Upper lobe of right lung (tissue), 1 donor: ENCODE measurements at places on chromosomes 5 and 9. TPM values are rescaled to one million over a fixed set of nuclear protein-coding genes. Genes with fewer than 3 reads are reported as not detected.
A peak's percentile ranks its signal among the peaks of the same experiment; 100 is the strongest.

DNA sequence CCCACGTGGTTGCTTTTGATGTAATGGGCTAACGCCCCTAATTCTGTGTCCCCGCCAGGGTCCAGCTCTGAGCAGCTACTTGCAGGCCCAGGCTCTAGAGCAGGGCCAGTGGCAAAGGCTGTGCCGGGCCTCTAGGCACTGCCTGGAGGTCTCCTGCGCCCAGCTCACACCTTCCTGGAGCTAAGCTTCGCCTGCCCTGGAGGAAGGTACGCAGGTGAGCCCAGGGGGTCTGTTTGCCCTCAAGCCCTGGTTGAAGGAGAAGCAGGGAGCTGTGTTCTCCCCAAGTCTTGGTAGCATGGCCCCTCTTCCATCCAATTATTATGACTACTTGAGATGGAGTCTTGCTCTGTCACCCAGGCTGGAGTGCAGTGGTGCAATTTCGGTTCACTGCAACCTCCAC is 5.2 kb upstream of the LMX1B start:
- peaks cover 72% of the 10 kb centered on the region for H3K27me3 ChIP-seq
- peaks cover 25% of the 10 kb centered on the region for H3K4me1 ChIP-seq
- H3K4me3 ChIP-seq = no peak overlapping the region
- no peak overlapping the region for H3K27ac ChIP-seq

DNA sequence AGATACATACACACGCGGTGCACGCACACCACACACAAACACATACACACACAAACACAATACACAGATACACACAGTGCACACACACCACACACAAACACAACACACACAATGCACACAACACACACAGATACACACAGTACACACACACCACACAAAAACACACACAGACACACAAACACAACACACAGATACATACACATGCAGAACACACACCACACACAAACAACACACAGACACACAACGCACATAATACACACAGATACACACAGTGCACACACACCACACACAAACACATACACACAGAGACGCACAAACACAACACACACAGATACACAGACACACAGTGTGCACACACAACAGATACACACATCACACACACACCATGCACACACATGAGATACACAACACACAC is 5.9 kb upstream of the CCDC187 start:
- peaks cover 13% of the 10 kb centered on the region for H3K27me3 ChIP-seq
- no peak overlapping the region for H3K4me3 ChIP-seq
- no peaks in the 10 kb centered on the region for H3K4me1 ChIP-seq
- H3K27ac ChIP-seq = no peak overlapping the region
- DNase-seq = no peak

GRCh38 chr5:124631874-124632550 is 114.4 kb downstream of the ZNF608 start:
- H3K4me1 ChIP-seq = no peaks in the 10 kb centered on the region
- no peak overlapping the region for H3K27ac ChIP-seq
- H3K4me3 ChIP-seq = no peak overlapping the region
- no peak for DNase-seq

GRCh38 chr9:27212191-27212590 is 84.8 kb downstream of the EQTN start:
- no peaks in the 10 kb centered on the region for H3K27me3 ChIP-seq
- no peak overlapping the region for H3K4me3 ChIP-seq

GRCh38 chr5:151022511-151023018 is 2.2 kb downstream of the GPX3 start:
- DNase-seq = no peak
- peak overlapping the region; percentile 97 for H3K27ac ChIP-seq
- no peaks in the 10 kb centered on the region for H3K27me3 ChIP-seq

- H3K4me1 ChIP-seq = peaks cover 27% of the 10 kb centered on the region
- DNase-seq = no peak
- H3K4me3 ChIP-seq = no peak overlapping the region
- peaks cover 69% of the 10 kb centered on the region for H3K36me3 ChIP-seq
- no peak overlapping the region for H3K27ac ChIP-seq
Observed at GRCh38 chr9:127447416-127448111, 3.6 kb downstream of the RPL12 start.

- DNase-seq = no peak
- H3K27me3 ChIP-seq = peaks cover 3% of the 10 kb centered on the region
- H3K4me3 ChIP-seq = no peak overlapping the region
- no peaks in the 10 kb centered on the region for H3K36me3 ChIP-seq
Observed at GRCh38 chr5:38297830-38298608, 39.7 kb downstream of the EGFLAM start.

DNA sequence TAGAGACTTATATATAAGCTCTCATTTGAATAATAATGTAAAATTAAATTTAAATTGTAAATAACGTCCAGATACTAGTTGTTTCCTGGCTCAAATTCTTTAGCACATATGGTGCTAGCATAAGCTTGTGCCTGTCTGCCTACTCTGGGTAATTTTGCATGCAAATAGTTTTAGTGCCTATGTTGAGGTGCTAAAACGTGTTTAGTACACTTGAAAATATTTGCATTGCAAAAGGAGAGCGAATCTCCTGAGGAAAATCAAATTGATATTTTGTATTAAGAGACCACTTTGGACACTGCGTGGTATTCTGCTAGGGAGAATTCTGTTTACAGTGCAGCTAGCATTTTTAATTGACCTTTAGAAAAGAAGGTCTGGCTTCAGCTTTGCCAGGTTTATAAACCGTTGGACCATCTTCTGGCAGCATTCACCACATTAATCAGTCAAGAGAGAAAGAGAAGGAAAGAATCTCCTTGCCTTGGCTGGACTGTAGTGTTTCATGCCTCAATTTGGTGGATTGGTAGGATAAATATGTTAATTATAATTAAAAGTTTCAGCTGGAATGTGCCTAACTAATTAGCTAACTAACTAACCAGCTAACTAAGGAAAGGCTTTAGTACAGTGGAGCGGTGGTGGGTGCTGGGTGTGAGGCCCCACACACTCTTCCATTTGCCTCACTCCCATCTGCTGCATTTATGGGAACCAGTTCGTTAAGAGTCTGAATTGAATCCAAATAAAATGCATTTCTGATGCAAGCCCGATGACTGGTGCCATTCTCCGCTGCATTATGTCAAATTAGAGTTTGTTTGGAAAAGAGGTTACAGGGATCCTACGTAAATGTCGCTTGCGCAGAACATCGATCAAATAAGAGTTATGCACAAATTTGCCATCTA is 150.1 kb upstream of the MPDZ start:
- no peaks in the 10 kb centered on the region for H3K4me1 ChIP-seq
- no peak overlapping the region for H3K4me3 ChIP-seq
- H3K27ac ChIP-seq = no peak overlapping the region
- no peaks in the 10 kb centered on the region for H3K36me3 ChIP-seq
- no peaks in the 10 kb centered on the region for H3K27me3 ChIP-seq

GRCh38 chr5:40962207-40962955 is 53.1 kb downstream of the C7 start:
- no peak overlapping the region for H3K27ac ChIP-seq
- H3K36me3 ChIP-seq = peaks cover 14% of the 10 kb centered on the region
- no peaks in the 10 kb centered on the region for H3K27me3 ChIP-seq
- H3K4me3 ChIP-seq = no peak overlapping the region

DNA sequence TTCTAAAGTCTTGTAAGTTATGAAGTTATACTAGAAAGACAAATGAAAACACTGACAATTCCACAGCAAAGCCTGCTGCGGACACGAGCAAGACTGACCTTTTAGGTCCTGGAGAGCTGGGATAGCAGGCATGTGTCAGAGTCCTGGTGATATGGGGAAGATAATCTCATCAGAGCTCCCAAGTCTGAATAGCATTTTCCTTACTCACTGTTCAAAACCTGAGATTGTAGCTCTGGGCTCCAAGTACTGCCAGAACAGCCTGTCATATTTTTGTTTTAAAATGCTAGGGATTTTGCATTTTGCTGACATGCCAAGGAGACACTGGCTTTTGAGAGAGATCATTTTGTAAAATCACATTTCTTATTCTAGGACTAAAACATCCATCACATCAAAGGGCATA is 90.1 kb downstream of the DRD1 start:
- H3K4me1 ChIP-seq = no peaks in the 10 kb centered on the region
- no peak for DNase-seq
- H3K27ac ChIP-seq = no peak overlapping the region
- H3K27me3 ChIP-seq = no peaks in the 10 kb centered on the region
- no peak overlapping the region for H3K4me3 ChIP-seq

GRCh38 chr9:33464045-33464636 is 9.6 kb downstream of the NOL6 start:
- H3K4me1 ChIP-seq = no peaks in the 10 kb centered on the region
- H3K4me3 ChIP-seq = no peak overlapping the region
- DNase-seq = no peak

- H3K27me3 ChIP-seq = peaks cover 6% of the 10 kb centered on the region
- no peaks in the 10 kb centered on the region for H3K36me3 ChIP-seq
- no peak overlapping the region for H3K27ac ChIP-seq
- no peaks in the 10 kb centered on the region for H3K4me1 ChIP-seq
- no peak overlapping the region for H3K4me3 ChIP-seq
Observed at GRCh38 chr5:180776376-180776775, 26.2 kb downstream of the MGAT1 start.

- H3K36me3 ChIP-seq = peaks cover 20% of the 10 kb centered on the region
- no peaks in the 10 kb centered on the region for H3K4me1 ChIP-seq
- H3K27me3 ChIP-seq = no peaks in the 10 kb centered on the region
- no peak for DNase-seq
- no peak overlapping the region for H3K4me3 ChIP-seq
- H3K27ac ChIP-seq = no peak overlapping the region
Observed at GRCh38 chr9:132066511-132066910, 13.2 kb downstream of the MED27 start.

DNA sequence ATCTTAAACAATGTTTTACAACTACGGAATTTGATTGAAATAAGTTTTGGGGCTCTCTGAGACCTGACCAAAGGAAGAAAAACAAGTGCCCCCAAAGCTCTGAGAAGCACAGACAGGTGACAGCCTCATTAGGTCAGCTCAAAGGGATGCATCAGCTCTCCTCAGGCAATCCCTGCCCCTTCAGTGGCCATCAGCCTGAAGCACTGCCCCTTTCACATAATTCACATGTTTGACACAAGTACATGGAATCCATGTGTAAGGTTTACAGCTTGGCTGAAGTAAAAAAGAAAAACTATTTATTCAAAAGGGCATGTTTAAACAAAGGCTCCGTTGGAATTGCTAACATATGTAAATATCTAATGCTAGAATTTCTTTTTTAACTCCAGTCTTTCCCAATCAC is 56.3 kb downstream of the TSSK1B start:
- peaks cover 6% of the 10 kb centered on the region for H3K4me1 ChIP-seq
- no peak overlapping the region for H3K27ac ChIP-seq
- H3K27me3 ChIP-seq = no peaks in the 10 kb centered on the region

DNA sequence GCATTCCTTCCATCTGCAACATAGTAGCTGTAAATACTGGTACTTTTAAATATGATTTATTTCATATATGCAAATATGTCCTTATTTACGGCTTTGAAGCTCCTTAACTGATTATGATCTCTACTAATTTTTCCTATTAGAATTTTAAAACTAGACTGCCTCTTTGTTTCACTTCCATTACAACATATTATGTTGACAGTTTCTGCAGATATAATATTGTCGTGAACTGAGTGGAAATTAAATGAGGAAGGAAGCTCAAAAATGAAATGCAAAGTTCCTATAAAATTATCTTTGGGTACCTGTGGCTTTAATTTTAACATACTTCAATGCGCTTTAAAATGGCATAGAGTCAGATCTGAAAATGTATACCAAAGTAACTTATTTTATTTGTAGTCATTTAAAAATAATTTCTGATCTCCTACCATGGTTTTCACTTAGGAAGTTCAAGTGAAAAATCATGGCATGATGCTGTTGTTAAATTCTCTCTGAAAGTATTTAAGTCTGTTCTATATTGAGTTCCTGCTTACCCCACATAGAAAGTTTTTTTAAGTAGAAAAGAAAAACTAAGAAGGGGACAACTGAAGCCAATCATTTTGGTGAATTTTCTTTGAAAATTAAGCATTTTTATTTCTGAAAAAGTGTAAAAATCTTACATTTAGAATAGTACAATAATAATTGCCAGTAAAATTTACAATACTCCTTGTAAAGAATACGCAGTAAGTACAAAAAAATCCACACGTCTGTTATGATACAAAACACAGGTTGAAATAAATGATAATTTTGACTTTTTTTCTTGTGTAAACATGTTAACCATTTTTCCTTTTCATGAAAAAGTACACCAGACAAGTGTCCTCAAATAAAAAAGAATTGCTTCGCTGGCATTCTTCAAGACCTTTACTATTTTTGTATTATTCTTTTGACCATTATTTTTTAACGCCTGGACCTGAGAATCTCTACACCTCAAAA is 2.6 kb downstream of the FOXD1 start:
- peaks cover 9% of the 10 kb centered on the region for H3K4me1 ChIP-seq
- peaks cover 85% of the 10 kb centered on the region for H3K27me3 ChIP-seq
- H3K27ac ChIP-seq = no peak overlapping the region
- H3K36me3 ChIP-seq = no peaks in the 10 kb centered on the region
- DNase-seq = no peak
- peak overlapping the region; percentile 29 for H3K4me3 ChIP-seq

- no peaks in the 10 kb centered on the region for H3K4me1 ChIP-seq
- H3K27me3 ChIP-seq = no peaks in the 10 kb centered on the region
- no peak overlapping the region for H3K4me3 ChIP-seq
- no peaks in the 10 kb centered on the region for H3K36me3 ChIP-seq
- H3K27ac ChIP-seq = no peak overlapping the region
Observed at GRCh38 chr5:175393897-175394296, 50.1 kb downstream of the DRD1 start.

DNA sequence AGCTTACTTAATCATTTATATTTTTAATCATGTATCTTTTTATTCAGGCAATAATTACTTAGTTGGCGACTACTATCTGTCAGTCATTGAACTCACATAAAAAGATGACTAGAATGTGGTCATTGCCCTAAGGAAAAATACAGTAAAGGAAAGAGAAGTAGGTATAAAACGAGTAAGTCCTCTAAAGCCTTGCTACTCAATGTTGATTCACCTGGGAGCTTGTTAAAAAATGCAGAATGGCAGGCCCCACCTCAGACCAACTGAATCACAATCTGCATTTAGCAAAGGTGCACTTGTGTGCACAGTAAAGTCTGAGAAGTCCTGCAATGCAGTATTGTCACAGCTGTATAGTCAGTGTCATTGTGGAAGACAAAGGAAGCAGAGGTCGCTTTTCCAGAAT is 592.4 kb downstream of the CSNK1G3 start:
- no peaks in the 10 kb centered on the region for H3K4me1 ChIP-seq
- H3K27ac ChIP-seq = no peak overlapping the region
- no peaks in the 10 kb centered on the region for H3K27me3 ChIP-seq
- no peak for DNase-seq

The DMRT3 gene
- total RNA-seq = not detected

The PDZD2 gene
- 70.9 TPM for total RNA-seq

The GARIN3 gene
- total RNA-seq = not detected

The ZBTB34 gene
- total RNA-seq = 15.1 TPM

The TMEM252 gene
- total RNA-seq = not detected

The MYOT gene
- not detected for total RNA-seq

The BHMT2 gene
- 4.7 TPM for total RNA-seq

The GFI1B gene
- total RNA-seq = 0.52 TPM

The PPP6C gene
- 42.2 TPM for total RNA-seq

The IL3 gene
- not detected for total RNA-seq

The CFAP157 gene
- total RNA-seq = 0.29 TPM

The OR1L4 gene
- total RNA-seq = not detected
